ENCODE measurements at places on chromosomes 1 and 21.

- no peak for DNase-seq
Observed at GRCh38 chr1:155294520-155295182, 6.6 kb downstream of the PKLR start.

GRCh38 chr1:236638945-236639344 lies 34.6 kb upstream of the HEATR1 start:
- no peak for DNase-seq

DNA sequence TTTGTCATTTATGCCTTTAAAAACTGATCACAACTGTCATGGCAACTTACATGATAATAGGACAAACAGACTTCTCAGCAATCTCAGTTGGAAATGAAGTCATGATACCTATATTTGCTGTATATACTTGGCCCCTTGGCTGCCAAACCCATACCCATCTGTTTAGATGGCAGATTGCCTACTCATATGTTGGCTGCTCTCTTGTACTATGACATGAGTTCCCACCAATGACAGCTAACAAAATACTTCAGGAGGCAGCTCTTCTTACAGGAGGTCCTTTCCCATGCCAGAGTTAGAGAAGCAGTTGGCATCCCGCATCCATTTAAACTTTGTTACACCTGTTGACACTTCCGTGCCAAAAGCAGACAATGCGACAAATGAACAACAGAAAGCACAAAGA lies 603.1 kb upstream of the ADGRL2 start:
- no peak for DNase-seq

DNA sequence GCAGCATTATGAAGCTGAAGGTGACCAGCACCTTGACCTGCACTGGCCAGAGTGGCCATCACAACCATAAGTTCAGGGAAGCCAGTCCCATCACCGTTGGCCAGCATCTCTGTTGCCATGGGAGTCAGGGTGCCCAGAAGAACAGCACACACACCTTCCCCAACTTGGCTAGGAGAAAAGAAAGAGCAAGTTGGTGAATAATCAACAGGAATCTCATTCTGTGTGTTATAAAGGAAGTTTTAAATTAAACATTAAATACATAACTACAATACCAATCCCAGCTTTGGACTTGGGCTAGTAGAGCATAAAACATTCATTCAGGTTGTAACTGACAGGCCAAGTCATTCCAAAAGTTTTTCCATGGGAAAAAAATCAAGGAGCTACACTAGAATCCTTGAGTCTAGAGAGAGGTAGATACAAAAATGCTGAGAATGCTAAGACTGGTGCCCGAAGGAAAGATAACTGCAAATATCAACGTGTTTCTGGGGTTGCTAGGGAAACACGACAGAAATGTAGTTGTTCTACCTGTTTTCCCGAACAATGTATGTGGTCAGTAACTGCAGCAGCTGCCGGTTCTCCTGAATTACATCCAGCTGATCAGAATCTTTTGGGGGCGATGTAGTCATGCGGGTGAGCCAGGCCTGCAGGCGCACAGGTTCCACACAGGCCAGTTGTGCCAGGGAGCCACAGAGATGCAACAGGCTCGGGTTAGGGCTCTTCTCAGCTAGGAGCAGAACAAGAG lies 45.6 kb downstream of the UBR4 start:
- no peak for DNase-seq
